Esophagus squamous epithelium (tissue), 5 donors: ENCODE measurements at places on chromosomes 3 and 15.

DNA sequence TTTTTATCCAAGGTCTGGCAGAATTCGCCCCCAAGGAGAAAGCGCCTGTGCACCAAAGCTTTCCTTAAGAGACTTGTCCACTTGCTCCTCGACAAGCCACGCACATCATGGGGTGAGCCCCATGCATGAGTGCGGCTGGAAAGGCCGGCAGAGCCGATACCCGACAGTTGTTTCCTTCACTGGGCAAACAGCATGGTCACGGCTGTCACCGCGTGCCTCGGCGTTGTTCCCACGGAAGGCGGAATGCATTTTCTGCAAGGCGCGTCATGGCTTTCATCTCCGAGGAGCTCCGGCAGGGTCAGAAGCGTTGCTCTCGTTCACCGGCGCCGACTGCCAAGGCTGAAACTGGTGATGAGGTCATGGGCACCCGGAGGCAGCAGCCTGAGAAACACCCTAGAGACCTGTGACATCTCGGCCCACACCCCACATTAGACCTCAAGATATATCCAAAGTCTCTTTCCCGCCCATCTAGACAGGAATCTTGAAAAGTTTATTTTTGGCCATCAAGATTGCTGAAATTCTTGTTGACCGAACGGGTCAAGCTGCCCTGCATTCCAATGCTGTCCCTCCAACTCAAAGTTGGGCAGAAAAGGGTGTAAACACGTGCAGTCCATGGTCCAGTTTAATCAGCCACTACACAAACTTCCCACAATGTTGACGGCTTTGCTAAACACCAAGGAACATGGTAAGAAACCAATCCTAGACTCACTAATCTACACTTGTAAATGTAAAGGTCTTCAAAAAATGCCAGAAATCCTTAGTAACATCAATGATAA is 604 bp upstream of the TJP1 start:
- DNase-seq = no peak

DNA sequence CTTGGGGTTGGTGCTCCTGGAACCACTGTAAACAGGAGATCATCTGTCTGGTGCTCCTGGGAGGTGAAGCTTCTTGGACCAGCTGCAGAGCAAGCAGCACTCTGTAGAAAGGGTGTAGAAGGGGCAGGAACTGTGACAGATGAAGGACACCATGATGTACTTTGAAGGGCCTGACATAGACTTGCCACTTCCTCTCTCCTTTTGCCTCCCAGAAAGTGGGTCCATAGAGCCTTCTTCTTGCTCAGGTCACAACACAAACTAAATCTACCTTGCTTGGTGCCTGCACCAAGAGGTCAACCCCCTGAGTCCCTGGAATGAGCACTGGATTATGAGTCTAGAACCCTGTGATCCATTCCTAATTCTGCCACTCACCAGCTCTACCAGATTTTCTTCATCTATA is 176.1 kb upstream of the HES1 start:
- DNase-seq = no peak

DNA sequence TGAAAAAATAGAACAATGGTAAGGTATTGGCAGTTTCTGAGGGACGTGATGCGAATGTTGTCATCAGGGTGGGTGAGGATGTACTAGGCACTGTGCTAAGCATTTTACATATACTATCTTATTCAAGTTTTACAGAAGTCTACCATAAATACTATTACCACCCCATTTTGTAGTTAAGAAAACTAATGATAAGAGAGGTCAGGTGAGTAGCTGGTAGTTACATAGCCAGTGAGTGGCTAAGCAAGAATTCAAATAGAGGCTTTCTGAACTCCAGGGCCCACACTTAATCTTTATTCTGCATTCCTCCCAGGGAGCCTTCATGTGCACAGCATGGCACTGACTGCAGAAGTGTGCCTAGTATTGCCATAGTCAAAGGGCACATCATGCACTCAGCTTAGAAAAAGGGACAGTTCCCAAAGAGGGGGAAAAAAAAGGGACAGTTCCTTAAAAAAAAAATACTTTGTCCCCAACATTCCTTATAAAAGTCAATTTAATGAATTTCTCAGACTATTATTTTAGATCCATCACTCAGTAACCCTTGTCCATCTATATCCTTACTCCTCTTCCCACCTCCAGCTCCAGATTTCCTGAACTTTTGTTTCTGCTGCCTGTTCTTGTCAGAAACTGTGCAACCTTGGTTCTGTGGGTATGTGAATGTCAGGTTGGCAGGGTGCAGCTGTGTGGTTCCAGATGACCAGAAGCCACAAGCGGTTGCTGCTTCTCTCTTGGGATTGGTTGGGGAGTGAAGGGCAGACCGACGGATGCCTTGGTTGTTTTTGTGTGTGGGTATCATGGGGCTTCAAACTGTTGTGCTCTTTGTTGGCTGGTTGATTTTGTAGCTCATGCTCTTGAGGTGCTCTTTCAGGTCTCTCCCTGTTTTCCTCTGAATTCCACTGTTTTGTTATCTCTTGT is 8.3 kb downstream of the MAPKBP1 start:
- no peak for DNase-seq

DNA sequence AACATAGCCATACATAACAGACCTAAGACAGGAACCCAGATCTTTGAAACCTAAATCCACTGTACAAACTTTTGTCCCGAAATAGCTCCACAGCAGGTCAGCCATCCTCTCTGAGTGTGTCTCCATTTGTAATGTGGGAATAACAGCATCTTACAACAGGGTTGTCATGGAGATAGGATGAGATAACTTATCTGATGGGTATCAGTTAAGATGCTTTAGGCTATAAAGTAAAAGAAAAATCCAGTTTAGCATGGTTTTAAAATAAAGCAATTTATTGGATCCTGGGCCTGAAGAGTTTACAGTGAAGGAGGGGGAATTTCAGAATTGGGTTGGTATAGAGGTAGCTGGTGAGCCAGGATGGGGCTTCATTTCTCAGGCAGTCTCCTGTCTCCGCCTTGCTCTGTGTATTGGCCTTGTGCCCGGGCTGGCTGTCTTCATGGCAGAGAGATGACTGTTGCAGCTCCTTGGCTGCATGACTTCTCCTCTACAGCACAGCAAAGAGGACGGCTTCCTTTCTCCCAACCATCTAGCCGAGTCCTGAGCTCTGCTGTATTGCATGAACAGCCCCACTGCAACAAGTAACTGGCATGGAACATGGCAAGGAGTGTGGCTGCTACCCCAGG is 131.9 kb upstream of the PROK2 start:
- no peak for DNase-seq

DNA sequence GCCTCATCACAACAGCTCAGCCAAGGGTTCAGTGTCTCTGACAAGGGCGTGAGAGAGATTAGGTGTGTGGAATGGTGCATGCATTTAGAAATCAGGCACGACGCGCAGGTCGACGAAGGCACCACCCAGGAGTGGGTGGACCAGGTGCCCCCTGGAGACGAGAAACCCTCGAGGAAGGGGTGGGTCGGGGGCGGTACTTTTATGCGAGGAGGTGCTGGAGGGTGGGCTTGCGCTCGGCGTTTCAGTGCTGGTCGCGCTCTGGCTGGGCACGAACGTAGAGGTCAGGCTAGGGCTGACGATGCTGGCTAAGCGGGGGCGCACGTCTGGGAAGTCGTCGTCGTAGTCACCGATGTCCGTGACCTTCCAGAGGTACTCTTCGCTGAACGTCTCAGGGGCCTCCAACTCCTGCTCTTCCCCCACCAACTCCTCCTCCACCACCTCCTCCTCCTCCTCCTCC is 393 bp downstream of the ERICH6 start:
- no peak for DNase-seq

- no peak for DNase-seq
Observed at GRCh38 chr3:36362973-36363372, 17.3 kb upstream of the STAC start.

GRCh38 chr3:170751083-170751898 is 118.7 kb downstream of the RPL22L1 start:
- no peak for DNase-seq

DNA sequence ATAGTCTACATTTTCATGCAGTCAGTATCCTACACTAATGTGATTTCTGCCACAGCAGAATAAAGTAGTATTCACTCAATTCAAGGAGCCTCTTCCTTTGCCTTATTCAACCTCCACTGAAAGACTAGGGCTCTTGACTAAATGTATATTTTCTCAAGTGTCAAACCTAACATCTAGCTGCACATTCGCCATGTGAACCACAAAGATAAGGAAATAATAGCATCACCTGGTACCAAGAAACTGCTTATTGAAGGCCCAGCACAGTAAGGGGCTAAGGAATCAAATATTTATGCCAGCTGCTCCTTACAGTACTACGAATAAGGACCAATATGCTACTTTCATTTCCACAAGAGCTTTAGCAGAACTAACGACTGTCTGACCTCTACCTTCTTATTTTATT is 1.3 kb downstream of the SRP14 start:
- no peak for DNase-seq

GRCh38 chr15:89615135-89615534 is 39.9 kb downstream of the TICRR start:
- no peak for DNase-seq

DNA sequence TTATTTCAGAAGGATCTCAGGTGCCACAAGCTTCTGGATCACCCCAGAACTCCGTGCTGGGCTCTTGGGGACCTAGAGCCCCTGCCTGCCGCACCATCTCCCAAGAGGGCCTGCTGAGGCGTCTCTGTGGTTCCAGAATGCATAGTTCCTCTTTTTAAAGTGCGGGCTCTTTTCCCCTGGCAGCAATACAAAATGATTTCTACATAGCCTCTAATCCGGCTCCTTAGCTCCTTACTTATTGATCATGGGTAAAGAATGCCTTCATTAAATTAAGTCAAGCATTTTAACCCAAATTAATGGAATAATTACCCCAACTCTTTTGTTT is 121.9 kb downstream of the ATP10A start:
- no peak for DNase-seq

DNA sequence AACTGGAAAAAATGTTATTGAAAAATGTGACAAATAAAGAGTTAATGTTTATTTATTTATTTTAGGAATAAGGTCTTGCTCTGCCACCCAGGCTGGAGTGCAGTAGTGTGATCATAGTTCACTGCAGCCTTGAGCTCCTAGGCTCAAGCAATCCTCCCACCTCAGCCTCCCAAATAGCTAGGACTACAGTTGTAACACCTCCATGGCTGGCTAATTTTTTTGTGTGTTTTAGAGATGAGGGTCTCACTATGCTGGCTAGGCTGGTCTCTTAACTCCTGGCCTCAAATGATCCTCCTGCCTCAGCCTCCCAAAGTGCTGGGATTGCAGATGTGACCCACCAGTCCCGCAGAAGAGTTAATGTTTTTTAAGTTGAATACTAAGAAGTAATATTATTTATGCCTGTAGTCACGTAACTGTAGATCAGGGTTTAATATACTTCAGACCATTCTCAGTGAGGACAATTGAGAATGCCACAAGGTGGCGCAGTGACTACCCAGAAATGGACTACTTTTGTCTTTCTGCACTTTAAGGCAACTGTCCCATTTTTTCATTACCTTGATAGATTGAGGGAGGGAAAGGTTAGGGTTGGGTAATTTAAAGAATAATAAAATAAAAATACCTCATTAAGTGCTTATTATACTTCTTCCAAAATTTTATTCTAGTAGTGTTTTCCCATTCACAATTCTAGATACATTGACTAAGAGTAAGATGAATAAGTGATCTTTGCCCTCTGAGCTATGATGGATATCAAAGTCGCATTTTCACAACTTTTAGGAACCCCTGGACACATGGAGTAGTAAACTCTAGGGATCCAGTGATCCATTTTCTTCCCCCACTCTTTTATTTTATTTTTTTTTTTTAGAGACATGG is 6.0 kb downstream of the MUC13 start:
- DNase-seq = no peak

GRCh38 chr3:108159865-108160264 is 62.4 kb downstream of the IFT57 start:
- DNase-seq = no peak

GRCh38 chr15:53320816-53321215 is 438.6 kb downstream of the WDR72 start:
- no peak for DNase-seq

DNA sequence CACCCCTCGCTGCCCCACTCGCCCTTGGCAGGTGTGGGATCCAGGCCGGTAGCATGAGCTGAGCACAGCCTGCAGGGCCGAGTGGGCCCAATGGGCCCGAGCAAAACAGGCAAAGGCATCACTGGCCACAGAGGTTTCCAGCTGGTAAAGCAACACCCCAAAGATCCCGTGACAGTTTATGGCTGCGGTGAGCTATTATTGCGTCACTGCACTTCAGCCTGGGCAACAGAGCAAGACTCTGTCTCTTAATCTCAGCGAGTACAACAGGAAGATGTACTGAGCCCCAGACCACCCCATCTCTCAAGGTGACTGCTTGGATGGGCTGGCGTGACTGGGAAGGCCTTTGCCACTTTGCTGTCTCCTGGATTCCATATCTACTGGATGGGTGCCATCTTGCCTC is 4.3 kb downstream of the JMJD7 start:
- no peak for DNase-seq

GRCh38 chr3:186118692-186119091 is 9.8 kb upstream of the ETV5 start:
- DNase-seq = no peak

GRCh38 chr3:140128631-140129030 is 193.6 kb downstream of the CLSTN2 start:
- DNase-seq = no peak
